Fibroblast of skin of back (primary cell): ENCODE measurements at places on chromosomes 5 and 9.

- DNase-seq: peak; percentile 48
These were observed 363.1 kb downstream of the PRELID2 start for GRCh38 chr5:145471831-145472612.

GRCh38 chr5:107808671-107809137 is 138.0 kb upstream of the EFNA5 start:
- DNase-seq: peak; percentile 21

DNA sequence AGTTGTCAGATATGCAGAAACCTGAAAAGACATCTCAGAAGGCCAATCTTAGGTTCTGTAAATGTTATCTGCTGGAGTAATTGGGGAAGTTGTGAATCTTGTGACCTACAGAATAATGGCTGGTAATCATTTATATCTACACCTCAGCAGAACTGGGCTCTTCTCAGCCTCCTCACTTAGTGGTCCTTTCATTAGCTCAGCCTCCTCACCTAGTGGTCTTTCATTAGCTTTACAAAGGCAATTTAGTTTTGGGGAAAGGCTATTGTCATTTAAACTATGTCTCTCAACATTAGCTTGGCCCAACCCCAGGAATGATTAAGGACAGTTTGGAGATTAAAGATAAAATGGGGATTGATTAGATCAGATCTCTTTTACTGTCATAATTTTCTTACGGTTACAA is 284.2 kb upstream of the SGCD start:
- no peak for DNase-seq

DNA sequence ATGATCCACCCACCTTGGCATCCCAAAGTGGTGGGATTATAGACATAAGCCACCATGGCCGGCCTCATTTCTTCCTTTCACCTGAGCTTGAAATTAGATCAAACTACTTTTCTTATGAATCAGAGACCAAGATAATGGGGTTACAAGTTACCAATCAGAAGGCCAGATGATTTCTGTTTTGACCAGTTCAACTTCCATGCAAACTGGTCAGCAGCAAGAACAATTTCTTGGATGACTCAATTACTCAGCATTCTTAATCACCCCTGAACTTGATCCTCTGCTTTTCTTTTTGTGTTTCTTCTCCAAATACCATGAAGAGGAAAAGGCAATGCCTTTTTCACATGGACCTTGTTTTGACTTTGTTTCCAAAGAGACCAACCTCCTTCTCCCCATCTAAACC is 10.0 kb upstream of the PLIN2 start:
- peak; percentile 28 for DNase-seq

GRCh38 chr9:34106110-34106509 is 20.4 kb downstream of the DCAF12 start:
- DNase-seq: no peak

DNA sequence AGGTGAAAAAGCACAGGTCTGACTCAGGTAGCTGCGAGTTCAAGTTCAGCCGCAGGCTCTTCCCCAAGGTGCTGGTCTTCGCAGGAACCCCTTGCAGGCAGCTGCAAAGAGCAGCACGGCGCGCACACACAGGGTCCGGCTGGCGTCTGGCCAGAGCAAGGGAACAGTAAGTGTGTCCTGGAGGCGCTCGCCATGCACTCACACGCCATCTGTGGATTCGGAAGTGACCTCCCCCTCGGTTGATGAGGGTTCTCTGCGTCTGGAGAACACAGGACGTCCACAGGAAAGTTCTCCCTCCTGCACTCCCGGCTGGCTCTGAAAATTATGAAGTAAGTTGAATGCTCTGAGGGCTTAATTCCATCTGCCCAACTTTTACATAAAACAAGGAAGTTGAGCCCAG is 14.0 kb upstream of the EGFL7 start:
- DNase-seq: no peak

DNA sequence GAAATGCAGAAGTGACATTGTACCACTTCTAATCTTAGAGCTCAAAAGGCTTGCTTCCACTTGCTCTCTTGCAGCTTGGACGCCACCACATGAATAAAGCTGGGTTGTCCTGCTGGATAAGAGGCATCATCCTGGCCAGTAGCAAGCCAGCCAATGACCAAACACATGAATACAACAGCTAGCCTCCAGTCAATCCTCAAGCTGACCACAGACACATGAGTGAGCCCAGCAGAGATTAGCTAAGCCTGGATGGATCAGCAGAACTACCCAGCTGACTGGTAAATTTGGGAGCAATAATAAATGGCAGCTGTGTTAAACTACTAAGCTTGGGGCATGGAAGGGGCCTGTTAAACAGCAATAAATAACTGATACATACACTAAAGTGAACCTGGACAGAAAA is 121.1 kb upstream of the SLC12A2 start:
- no peak for DNase-seq
